ENCODE measurements at places on chromosomes 7 and 10. TPM values are rescaled to one million over a fixed set of nuclear protein-coding genes. Genes with fewer than 3 reads are reported as not detected.
A peak's percentile ranks its signal among the peaks of the same experiment; 100 is the strongest.

The C10orf67 gene
- total RNA-seq: not detected

DNA sequence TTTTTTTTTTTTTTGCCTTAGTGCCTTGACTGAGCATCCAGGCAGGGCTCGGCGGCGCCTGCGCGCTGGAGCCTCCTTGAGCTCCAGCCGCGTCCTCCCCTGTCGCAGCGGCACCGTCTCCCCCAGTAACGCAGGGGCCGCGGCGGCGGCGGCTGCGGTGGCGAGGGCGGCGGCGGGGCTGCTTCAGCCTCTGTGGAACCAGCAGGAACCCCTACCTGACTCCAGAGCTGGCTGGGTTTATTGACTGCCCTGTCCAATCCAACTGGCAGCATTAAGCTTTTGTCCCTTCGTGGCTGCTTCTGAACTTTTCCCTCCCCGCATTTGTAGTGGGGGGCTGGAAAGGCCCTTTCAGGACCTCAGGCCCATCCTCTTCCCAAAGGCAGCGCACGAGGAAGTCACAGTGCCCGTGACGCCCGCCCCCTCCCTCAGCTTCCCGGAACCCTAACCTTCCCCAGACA, at the start of gene GPR85:
TSS of gene GPR85 (minus strand) at position 397 of the 458 bp plus-strand sequence. CDS start 2,106 bp downstream, outside the sequence.
- no peak for DNase-seq

The EPHA1 gene
- total RNA-seq: 21.0 TPM

GRCh38 chr10:124942317-124943169, 620 bp downstream of the ZRANB1 start:
- no peak for DNase-seq

DNA sequence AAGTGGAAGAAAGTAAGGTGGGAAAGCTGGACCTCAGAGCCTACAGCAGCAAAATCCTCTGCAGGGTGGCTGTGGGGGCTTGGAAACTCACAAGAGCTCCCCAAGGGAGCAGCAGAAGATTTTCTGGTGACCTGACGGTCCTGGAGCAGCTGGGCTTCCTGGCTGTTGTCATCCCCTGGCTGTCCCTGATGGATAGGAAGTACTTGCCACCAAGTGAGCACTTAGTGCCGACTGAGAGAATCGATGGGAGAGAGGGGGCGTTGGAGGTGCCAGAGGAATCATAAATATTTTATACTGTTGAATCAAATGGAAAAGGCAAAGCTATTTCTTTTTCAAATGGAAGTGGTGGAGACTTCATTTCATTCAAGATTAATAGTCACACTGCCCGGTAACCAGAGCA, 167.1 kb upstream of the ITGB1 start:
- DNase-seq: no peak

The ARHGAP21 gene
- 30.6 TPM for total RNA-seq

DNA sequence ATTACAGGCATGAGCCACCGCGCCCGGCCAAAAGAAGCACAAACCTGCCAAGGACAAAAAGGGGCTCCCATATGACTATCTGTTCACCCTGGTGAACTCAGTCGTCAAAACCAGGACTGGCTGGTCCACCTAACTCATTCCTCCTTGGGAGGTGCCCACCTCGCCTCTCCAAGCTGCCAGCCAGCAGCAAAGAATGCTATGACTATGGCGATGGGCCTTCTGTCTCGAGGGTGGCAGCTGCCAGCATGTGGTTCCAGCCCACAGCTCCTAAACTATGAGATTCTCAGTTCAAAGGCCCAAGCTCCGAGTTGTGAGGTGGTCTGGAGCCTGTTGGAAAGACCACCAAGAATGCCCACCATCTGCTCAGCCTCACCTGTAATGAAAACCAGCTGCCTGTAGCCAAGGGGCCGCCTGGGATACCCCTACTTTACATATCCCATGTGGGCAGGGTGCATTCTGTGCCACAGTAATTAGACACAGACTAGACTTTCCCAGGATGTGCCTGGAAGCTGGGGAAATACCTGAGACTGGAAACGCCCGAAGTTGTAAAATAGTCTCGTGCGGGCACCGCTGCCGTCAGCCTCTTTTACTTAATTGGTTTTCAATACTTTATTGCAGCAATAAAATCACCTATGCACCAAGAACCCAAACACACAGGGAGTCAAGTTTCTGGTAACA, 71.1 kb downstream of the ZRANB1 start:
- no peak for DNase-seq

- no peak for DNase-seq
Observed at GRCh38 chr10:21260066-21260465, 265.4 kb downstream of the SKIDA1 start.

The GPRIN2 gene
- 0.09 TPM for total RNA-seq

DNA sequence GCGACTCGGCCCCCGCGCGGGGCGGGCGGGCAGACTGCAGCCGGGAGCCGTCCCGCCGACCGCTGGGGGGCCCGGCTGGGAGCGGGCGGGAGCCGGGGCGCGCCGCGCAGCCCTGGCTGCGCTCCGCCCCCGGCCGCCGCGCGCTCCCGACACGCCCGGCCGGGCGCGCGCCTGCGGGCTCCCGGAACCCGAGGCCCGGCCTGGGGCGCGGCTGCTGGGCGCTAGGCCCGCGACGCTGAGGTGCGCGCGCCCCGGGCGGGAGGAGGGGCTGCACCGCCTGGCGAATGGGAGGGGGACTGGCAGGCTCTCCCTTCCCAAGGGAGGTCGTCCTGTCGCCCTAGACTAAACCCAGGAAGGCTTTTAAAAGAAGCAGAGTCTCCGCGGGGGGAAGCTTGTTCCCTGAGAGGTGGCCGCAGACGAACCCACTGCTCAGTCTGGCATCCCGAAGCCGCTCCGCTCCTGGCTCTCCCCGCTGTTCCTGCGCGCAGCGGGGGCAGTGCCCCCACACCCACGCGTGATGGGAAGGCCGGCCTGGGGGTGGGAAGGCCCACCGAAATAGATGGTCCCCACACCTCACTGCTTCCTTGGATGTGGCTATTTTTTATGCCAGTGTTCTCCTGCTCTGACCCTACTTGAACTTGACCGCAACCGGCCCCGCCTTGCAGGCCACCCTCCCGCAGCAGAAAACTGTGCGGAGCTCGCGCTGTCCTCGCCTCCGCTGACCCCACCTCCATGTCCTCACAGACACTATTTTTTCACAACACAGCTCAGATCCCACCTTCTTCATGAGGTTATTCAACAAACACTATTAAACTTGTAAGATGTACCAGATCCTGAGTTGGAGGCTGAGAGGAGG, at the start of gene VOPP1:
TSS of gene VOPP1 (minus strand) at position 125 of the 856 bp plus-strand sequence. CDS start 178 bp downstream, outside the sequence.
- peak; percentile 56 for DNase-seq

- DNase-seq: no peak
Observed at GRCh38 chr10:71584902-71585563, 134.5 kb downstream of the C10orf105 start.

DNA sequence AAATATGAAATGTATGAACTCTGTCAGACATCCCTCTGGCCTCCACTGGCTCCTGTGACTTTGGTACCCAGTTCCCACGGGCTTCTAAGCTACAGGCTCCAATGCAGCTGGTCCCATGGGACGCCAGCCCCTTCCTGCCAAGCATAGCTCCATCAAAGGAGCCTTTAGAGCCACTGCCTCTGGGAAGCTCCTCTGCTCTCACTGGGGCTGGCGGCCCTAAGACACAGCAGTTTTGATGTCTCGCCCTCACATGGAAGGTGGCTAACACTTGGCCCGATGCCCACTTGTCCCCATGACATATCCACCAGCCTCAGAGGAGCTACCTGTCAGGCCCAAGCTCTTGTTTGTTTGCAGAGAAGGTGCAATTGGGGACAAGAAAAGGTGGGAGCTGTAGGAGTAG, 453.7 kb upstream of the LRRN3 start:
- DNase-seq: no peak

DNA sequence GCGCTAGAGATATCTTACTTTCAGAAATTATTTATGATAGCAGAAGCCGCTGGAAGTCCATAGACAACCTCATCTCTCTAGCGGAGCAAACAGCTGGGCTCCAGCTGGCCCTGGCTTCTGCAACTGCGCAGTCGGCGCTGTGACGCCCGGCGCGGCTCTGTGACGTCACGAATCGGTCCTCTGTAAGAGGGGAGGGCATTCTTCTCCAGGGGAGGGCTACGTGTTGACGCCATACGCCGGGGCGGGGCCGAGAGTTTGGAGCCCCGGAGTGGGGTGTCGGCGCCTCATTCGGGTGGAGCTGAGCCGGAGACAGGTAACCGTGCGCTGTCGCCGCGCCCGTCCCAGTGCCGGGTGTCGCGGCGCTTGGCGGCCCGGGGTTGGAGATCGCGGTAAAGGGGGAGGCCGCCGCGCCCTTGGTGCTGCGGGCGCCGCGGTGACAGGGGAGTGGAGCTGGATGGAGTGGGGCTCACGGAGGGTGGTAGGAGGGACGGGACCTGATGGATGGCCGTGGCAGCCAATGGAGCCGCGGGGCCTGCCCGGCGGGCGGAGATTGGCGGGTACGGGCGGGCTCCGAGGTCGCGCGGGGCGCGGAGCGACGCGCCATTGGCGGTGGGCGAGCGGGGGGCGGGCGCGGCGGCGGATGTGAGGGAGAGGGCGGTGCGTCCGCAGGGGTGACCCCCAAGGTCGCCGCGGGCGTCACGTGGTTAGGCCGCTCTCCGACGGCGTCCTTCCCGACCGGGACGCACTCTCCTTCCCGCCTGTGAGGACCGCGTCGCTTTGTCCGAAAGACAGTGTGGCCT, at the start of gene OGDH:
TSS of gene OGDH (plus strand) at position 287 of the 800 bp plus-strand sequence. CDS start 17,717 bp downstream, outside the sequence.
- DNase-seq: peak; percentile 98

DNA sequence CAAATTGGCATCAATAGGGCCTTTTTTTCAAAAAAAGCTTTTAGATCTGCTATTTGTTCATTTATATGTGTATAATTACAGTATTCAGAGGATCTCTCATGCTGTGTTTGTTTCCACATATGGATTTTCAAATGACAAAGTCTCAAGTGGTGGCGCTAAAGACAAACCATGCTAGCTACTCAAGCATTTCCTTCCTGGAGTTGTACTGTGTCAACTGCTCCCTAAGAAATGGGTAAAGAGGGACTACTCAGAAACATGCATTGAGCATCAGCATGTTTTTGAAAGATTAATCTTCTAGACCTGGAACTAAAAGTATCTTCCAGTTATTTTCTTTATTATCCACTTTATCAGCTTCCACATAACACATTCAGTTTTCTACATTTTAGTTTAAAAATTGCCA, 12.7 kb downstream of the CNTNAP2 start:
- no peak for DNase-seq

- DNase-seq: no peak
Observed at GRCh38 chr10:125883211-125883610, 2.1 kb upstream of the DHX32 start.

GRCh38 chr7:104861729-104862390, 152.1 kb upstream of the KMT2E start:
- no peak for DNase-seq

GRCh38 chr7:9013940-9014339, 580.5 kb downstream of the NXPH1 start:
- DNase-seq: no peak

GRCh38 chr10:131513901-131514300, 202.4 kb upstream of the TCERG1L start:
- DNase-seq: no peak

GRCh38 chr10:10475812-10476211, 541.9 kb upstream of the CELF2 start:
- DNase-seq: no peak

DNA sequence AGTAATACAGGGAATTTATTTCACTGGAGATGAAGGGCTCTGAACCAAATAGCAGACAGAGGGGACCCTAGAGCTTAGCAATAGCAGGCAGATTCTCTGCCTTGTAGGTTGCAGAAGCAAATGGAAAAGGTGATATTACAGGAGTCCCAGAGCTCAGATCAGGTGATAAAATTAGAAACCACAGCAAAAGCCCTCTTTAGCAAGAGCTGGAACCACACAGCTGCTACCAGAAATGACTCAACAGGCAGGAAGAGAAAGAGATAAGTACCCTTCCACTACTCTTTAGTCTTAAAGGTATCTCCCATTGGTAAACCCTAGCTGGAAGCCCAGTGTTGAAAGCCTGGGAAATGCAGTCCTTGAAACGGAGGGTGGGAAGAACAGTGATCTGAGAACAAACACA, 535.6 kb upstream of the GHITM start:
- DNase-seq: no peak

The ZNF365 gene
- not detected for total RNA-seq

GRCh38 chr7:37920305-37920848, at the start of gene EPDR1:
TSS of gene EPDR1 (plus strand) at chr7:37920640. CDS start at chr7:37920940, 300 bp downstream.
- peak; percentile 52 for DNase-seq

The TMEM176A gene
- 346 TPM for total RNA-seq

GRCh38 chr10:74502963-74503608, 323.3 kb upstream of the KAT6B start:
- DNase-seq: no peak

The ORC5 gene
- total RNA-seq: 14.1 TPM

The PYROXD2 gene
- total RNA-seq: 4.6 TPM

- DNase-seq: no peak
Observed at GRCh38 chr10:114825513-114826253, 4.1 kb downstream of the FHIP2A start.

Data from liver (tissue), 10 donors.